ENCODE measurements at places on chromosomes 5 and 9.

- DNase-seq: no peak
Observed at GRCh38 chr9:97425973-97426336, 14.1 kb downstream of the TDRD7 start.

- no peak for DNase-seq
Observed at GRCh38 chr5:115455301-115455707, 89.3 kb downstream of the FEM1C start.

- DNase-seq: no peak
Observed at GRCh38 chr5:141343242-141343952, at the start of gene PCDHGA3. PCDHGA3 (plus strand) TSS chr5:141343829; CDS start chr5:141344034, 205 bp downstream.

DNA sequence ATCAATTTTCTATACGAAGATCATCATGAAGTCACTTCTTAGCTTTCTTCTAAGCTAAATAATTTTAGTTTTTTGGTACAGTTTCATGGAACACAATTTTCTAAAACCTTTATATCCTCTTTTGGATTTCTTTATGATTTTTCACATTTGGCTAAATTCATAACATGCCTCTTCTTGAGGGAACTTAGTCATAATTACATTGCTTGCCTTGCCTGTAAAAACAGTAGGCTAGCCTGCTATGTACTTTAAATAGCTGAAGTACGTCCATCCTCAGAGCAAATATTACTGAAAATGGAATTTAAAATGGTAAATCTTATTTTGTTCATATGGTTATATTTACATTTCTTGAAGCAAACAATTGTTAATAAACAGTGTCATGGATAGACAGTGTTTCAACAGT lies 225.0 kb downstream of the VPS13A start:
- DNase-seq: no peak

DNA sequence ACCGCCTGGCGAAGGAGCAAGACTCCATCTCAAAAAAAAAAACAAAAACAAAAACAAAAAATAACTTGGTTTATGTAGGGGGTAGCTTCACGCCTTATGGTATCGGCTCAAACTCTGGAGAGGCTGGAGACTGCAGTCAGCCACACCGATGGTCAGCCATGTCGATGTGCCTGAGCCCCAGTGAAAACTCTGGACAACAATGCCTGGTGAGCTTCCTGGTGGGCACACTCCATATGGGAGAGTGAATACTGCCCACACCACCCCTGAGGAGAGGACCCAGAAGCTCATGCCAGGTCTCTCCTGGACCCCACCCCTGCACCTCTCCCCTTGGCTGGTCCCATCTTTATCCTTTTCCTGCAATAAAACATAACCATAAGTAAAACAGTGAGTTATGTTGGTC lies 19.6 kb downstream of the IPPK start:
- no peak for DNase-seq

DNA sequence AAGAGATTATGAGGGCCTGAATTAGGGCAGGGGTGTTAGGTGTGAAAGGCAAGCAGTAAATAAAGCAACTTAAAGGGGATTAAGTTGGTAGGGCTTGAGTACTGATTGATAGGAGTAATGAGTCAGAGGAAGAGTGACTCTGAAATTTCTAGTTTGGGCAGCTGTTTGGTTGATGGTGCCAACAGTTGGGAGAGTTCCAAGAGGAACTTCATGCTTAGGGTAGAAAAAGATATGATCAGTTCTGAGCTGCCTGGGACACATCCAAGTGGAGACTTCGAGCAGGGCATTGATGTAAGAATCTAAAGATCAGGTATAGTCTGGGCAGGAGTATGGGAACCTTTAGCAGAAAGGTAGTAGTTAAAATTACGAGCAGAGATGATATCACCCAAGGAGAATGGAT lies 10.2 kb downstream of the MAMDC2 start:
- DNase-seq: no peak

DNA sequence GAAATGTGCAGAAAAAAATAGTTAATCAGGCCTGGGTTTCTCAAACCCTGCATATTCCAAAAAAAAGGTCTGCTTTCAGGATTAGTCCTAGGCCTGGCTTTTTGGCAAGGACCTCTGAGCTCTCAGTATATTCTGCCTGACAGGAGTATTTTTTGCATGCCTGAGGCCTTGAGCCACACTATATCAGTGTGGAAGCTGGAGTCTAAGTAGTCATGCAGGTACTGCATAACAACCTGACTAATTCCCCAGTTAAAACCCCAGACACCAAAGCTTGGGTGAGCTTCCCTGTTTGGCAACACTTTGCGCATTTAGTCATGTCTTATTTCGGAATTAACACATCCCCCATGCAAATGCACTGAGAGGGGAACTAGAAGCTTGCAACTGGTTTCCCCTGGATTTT lies 359.5 kb downstream of the CETN3 start:
- DNase-seq: no peak

- DNase-seq: no peak
Observed at GRCh38 chr5:143208781-143209510, 194.5 kb downstream of the NR3C1 start.

DNA sequence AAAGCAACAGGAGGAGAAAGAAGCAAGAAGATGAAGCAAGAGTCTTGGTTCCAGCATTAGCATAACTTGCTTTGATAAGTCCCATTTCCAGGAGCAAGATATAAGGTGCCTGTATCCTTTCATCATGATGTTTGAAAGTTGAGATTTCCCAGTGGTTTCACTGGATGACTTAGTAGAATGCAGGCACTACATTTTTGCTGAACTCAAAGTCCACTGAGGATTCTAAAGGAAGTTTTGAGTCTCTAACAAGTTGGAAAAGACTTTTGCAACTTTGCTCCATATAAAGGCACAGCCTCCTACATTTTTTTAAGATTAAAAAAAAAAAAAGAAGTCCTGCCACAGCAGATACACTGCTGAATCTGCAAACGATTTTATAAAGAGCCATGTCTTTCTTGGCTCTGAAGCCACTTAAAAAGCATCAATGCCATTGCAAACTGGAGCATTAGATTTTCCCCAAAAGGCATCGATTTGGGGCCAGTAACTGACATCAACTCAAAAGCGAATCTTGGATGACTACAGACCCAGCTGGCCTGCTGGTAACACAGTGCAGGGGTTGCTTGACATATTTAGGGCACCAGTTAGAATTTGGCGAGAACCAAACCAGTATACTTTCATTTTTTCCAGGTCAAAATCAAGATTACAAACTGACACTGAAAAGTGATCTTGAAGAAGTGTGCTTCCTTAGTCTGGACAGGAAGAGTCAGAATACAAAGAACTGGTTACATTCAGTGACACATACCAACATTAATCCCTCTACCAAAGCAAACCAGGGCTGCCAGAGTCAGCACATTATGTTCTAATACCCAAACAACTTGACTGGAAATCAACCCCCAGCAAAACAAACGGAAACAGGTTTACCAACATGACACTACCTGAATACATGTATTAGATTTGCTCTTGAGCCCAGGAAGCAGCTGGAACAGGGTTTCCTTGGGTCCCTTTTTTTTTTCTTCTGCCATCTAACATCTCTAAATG lies 39.1 kb upstream of the KCNV2 start:
- no peak for DNase-seq

DNA sequence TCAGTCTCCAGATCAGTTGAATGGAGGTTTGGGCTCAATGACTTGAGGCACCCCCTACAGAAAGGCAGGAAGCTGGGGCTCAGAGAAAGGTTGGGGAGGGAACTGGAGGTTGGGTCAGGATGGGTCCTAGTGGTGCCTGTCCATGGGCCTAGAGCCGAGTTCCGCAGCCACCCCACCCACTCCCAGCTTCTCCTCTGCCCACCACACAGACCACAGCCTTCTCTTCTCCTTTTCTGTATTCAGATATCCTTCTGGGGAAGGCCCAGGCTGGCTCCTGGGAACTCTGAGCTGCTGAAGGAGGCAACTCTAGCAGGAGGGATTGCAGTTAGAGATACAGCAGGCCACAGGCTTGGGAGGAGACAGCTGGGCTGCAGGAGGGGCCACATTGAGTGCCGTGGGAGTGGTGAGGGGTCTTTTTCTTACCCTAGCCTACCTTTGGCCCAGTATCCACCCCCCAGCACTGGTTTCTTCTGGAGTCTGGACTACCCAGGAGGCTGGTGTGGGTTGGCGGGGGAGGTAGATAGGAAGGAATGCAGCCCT lies 15.4 kb upstream of the PTGS1 start:
- no peak for DNase-seq

DNA sequence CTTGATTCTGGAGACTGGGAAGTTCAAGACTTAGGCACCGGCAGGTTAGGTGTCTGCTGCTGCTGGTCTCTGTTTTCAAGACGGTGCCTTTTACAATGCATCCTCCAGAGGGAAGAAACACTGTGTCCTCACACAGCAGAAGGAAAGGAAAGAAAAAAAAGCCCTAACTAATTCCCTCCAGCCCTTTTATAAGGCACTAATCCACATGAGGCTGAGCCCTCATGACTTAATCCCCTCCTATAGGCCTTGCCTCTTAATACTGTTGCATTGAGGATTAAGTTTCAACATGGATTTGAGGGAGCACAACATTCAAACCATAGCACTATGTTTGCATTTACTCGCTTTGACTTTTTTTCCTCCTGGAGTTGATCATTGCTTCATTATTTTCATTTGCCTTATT lies 585.9 kb downstream of the TLR4 start:
- DNase-seq: no peak

DNA sequence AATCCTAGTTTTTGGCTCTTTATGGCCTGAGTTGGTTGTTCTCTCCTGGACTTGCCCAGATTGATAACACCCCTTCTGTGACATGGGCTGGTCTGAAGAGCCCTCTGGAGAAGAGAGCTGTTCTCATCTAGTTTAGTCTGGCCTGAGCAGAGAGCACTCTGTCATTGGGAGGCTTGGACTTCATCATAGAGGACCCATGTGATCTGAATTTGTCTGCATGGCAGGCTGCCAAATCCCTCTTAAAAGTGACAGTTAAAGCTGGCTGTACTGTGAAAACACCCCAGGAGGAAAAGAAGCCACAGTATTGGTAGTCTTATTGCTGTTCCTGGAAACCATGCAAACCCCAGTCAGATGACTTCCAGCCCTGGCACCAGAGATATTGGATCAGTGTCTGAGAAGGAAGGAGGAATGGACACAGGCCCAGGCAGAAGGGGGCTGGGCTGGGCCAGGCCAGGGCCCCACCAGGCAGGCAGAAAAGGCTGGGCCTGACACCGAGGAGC lies 3.7 kb upstream of the WDR31 start:
- DNase-seq: no peak

DNA sequence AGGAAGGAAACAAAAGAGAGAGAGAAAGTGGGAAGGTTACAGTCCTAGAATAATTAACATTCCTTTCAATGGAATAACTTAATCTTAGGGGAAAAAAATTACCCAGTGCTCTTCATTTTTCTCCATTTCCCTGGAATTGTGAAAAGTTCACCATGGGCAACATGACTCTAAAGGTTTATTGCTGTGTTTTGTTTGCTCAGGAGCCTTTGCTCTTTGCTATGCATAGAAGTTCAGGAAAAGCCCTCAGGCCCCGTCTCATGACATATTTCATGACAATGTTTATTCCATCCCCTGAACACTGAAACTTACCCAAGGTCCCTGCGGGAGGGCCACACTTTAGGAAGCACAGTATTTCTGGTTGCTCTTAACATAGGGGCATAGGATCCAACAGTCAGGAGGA lies 9.8 kb upstream of the CTSL start:
- DNase-seq: no peak

- no peak for DNase-seq
Observed at GRCh38 chr5:57215629-57216195, 41.9 kb downstream of the GPBP1 start.

GRCh38 chr9:87592554-87593358 lies 95.1 kb downstream of the DAPK1 start:
- no peak for DNase-seq

DNA sequence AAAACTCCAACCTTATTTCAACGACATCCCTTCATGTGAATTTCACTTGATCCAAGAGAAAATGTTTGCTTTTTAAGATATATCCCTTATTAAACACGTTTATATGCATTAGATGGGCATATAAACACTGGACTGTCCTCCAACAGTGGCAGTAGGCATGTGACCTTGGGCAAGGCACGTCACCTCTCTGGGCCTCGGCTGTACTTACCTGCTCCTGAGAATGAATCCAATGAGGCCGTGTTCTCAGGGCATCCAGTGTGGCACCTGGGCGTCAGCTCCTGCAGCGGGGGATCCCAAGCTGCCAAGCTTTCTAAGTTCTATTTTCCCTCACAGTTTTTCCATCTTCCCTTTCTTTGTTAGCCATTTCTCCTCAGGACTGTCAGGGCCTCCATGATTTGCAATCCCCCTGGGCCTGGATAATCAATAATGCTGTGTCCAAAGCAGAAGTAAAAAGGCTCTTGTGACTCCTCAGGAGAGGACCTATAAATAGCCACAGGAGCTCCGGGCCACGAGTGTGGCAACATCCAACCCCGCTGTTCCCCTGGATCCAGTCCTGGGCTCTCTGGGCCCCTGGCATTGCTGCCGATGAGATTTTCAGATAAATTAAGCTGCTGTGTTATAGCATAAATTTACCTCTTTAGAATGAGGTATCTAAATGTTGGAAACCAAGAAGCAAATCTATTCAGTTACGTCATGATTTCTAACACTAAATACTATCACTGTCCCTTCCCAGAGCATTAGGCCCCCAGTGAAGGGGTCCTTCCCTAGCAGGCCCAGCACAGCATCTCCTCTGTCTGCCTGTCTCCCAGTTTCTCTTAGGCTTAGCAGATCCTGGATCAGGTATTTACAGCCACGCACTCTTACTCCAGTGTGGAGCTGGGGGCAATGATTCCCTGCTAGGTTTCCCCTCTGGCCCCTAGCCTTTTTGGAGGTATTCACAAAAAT lies 76.8 kb downstream of the PTPN3 start:
- no peak for DNase-seq

DNA sequence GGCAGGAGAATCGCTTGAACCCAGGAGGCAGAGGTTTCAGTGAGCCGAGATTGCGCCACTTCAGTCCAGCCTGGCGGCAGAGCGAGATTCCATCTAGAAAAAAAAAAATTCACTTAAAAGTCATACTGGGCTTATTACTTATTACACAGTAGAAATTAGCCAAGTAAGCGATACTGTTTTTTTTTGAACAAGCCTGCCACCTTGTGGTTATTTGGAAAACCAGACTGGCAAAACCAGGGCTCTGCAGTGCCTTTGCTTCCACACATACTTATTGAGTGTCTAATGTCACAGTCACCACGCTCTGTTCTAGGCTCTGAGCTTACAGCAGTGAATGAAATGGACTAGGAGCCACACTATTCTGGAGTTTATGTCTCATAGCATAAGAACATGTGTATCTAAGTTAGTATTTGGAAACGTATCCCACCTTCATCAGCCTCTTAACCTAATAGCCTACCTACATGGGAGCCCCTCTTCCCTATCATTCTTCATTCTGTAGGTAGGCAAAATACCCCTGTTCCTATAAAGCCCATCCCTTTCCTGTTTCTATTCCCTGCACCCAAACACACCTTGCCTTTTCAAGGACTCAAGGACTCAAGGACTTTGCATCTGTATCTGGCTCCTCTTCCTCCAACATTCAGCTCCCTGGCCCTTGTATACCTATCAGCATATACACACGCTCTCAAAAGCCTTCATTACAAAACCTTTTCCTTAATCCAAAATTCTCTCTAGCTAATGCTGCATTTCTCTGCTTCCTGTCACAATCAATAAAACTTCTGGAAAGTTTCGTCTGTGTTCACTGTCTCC lies 13.9 kb upstream of the BASP1 start:
- peak; percentile 35 for DNase-seq

GRCh38 chr9:76114144-76114543 lies 223.7 kb downstream of the PCSK5 start:
- DNase-seq: no peak
